AG09309 (cell line): ENCODE measurements at places on chromosomes 7 and 10.

DNA sequence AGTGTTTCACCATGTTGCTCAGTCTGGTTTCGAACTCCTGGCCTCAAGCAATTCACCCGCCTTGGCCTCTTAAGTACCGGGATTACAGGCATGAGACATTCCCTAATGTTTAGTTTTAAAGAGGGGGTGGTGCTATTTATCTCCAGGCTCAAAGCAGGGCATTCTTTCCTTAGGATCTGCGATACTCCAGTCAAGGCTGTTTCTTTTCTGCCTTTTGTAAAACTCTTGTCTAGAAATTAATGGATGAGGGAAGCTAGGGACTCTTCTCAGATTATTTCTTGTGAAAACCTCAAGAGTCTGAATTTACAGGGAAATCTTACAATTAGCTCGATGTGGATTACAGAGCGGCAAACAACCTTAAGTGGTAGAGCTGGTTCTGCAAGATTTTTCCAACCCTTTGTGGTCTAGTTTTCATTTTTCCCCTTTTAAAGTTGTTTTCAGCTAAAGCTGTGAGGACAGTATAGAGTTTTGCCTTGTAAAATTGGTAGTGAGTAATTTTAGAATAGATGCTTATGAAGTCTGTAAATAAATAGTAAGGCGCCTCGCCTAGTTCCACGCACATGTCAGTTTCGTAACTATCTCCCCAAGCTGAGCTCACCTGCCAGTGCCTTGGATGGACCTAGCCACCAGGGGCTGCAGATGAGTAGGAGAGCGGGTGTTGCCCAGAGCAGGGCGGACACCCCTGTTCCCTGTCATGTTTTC, 53.1 kb downstream of the CUX1 start:
- no peak for DNase-seq

DNA sequence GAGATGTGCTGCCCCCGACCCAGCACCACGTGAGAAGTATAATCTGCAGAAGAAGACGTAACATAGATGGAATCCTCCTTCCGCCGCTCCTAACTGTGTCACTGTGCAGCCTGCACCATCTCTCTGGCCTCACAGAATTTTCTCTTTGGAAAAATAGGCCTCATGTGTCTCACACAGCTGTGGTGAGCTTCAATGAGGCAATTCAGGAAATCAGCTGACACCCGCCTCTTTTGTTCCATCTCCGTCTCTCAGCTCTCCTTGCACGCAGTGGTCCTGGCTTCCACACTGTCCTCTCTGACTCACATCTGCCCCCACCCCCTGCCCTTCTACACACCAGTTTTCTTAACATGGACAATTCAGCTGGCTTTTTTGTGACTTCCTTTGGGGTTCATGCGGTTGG, 7.2 kb downstream of the C10orf90 start:
- DNase-seq, result peak; percentile 90

GRCh38 chr10:522350-522749, 167.1 kb downstream of the DIP2C start:
- no peak for DNase-seq

GRCh38 chr7:85322252-85322651, 135.4 kb upstream of the SEMA3D start:
- no peak for DNase-seq

GRCh38 chr7:2040893-2041270, 191.9 kb downstream of the MAD1L1 start:
- DNase-seq, result no peak

GRCh38 chr10:90751107-90751997, 106.5 kb downstream of the HTR7 start:
- DNase-seq, result no peak

GRCh38 chr7:137835486-137836112, 11.2 kb downstream of the DGKI start:
- DNase-seq, result no peak

- DNase-seq, result no peak
These were observed 106.7 kb downstream of the LRMDA start for GRCh38 chr10:75538144-75538543.

DNA sequence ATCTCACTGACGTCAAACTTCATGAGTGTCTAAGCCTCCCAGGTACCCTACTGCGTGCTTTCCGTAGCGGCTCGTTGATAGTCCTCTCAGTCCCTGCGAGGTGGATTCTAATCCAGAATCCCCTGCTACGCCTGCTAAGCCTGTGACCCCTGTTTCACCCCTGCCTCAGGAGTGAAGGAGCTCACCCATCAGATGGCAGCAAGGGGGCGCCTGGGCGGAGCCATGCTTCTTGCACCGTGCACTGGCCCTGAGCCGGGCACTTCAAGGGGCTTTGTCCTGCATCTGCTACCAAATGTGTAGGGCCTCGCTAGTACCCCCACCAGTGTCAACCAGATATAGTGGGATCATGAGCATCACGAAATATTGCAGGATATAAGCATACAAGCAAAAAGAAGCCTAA, 918 bp upstream of the STRA8 start:
- no peak for DNase-seq

DNA sequence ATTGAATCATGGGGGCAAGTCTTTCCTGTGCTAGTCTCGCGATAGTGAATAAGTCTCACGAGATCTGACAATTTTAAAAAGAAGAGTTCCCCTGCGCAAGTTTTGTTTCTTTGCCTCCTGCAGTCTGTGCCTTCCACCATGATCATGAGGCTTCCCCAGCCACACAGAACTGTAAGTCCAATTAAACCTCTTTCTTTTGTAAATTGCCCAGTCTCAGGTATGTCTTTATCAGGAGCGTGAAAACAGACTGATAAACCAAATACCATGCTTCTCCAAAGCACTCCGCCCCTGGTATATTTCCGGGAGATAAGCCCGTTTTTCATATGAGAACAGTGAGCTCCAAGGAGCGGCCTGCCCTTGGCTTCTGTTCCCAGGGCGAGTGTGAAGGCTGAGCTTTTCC, 118.9 kb downstream of the EVX1 start:
- DNase-seq, result no peak

DNA sequence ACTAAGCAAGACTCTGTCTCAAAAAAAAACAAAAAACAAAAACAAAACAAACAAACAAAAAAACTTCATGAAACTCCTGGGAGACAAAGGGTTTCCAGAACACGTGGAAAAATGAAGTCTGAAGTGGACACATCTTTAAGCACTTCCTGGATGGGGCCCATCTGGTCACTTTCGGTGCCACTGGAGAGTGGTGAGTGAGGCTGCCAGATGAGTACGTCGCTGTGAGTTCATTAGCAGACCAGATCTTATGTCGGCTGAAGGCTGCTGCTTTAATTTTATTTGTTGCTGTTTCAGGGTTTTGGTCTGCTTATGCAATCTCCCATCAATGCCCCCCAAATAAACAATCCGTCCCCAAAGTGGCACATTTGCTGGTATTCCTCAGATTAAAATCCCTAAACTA, 64.4 kb downstream of the NPTX2 start:
- no peak for DNase-seq

DNA sequence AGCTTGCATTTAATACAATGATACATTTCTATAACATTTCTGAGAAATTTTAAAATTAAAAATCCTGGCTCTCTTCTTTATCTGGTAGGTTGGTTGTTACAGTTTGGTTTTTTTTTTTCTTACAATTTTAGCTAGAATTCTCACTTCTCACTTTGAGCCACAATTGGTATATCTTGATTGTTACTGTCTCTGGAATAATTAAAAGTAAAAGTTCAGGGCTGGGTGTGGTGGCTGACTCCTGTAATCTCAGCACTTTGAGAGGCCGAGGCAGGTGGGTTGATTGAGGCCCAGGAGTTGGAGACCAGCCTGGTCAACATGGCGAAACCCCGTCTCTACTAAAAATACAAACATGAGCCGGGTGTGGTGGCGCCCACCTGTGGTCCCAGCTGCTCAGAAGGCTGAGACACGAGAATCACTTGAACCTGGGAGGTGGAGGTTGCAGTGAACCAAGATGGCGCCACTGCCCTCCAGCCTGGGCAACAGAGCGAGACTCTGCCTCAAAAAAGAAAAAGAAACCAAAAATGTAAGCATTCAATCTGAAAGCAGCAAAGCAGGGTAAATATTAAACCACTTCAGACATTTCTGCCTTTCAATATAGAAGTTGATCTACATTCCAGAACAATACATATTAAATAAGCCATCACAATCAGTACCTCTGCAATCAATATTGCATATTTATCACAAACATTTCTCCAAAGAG, 88.6 kb upstream of the PFKP start:
- no peak for DNase-seq

DNA sequence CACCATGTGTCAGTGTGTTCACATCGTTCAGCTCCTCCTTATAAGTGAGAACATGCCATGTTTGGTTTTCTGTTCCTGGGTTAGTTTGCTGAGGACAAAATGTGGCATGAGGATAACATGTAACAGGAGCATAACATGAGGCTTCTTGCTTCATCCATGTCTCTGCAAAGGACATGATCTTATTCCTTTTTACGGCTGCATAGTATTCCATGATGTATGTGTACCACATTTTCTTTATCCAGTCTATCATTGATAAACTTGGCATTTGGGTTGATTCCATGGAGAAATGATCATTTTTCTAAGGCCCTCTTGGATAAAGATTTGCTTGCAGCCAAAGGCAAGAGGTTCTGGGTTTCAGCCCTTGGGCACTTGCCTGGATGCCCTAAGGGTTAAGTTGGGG, 128.5 kb upstream of the ZEB1 start:
- DNase-seq, result no peak

DNA sequence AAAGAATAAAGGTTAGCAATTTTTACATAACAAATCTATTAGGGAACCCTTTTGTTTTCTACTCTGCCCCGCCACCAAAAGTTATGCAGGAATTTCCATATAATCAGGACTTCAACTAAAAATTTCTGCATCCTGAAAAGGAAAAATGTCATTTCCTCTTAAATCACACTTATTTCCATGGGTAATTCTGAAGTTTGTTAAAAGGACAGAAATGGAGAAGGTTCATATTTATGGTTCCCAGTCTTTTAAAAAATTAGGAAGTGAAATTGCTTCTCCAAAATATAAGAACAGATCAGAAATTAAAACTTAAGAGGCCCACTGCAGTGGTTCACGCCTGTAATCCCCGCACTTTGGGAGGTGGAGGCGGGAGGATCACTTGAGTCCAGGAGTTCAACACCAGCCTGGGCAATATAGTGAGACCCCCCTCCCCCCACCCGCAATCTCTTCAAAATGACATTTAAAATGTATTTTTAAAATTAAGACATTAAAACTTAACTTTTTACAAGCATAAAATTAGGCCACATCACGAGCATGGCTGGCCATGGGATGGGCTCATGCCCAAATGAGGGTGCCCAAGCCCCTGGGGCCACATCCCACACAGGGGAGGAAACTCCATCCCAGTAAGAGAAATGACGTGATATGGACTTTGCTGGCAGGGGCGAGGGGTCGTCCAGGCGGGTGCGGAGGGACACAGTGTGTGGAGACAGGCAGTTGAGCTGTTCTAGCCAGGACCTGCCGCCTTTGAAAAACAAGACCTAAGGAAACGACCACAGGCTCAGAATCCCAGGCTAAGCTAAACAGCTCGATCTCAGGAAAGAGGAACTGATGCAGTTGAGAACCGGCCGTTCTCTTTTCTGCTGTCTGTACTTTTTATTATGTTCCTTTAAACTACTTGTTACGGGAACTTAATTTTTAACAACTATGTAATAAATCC, 51.3 kb upstream of the NFE2L3 start:
- DNase-seq, result no peak

- DNase-seq, result no peak
These were observed 222.3 kb upstream of the ZWINT start for GRCh38 chr10:56583316-56583715.

DNA sequence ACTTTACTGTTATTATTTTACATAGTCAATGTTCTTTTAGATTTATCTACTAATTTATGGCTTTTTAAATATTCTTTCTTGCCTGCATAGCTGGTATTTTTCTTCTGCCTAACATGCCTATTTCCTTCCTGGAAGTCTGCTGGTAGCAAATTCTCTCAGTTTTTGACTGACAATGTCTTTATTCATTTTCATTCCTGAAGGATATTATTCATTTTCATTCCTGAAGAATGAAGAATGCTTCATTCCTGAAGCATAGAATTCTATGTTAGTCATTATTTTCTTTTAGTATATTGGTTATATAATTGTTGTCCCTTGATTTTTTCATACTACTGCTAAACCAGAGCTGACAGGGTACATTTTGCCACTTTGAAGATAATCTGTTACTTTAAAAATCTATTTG, 41.8 kb downstream of the TMEM168 start:
- DNase-seq, result no peak

GRCh38 chr10:96529634-96530279, 16.0 kb upstream of the TLL2 start:
- DNase-seq, result no peak

GRCh38 chr7:112930787-112931186, 140.6 kb upstream of the TMEM168 start:
- DNase-seq, result peak; percentile 79

GRCh38 chr7:98913026-98913425, 34.7 kb downstream of the TRRAP start:
- no peak for DNase-seq

DNA sequence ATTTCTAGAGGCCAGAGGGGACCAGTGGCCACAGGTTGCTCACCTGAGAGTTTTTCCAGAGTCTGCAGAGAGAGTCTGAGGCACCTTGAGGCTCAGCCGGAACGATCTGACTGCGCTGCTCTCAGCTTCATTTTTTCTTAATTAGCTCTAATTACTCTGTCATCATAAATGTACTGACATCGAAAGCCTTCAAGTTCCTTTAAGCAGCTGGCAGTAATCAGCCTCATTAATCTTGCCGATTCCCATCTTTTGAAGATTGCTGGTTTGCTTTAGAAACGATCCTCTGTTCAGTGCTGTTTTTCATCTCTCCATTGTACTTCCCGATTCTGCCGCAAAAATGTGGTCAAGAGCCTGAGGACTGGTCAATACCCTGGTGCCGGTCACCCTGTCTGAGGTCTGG, 454.7 kb downstream of the TYW1 start:
- DNase-seq, result no peak

- DNase-seq, result no peak
These were observed 49.0 kb downstream of the COL17A1 start for GRCh38 chr10:104036518-104037260.

DNA sequence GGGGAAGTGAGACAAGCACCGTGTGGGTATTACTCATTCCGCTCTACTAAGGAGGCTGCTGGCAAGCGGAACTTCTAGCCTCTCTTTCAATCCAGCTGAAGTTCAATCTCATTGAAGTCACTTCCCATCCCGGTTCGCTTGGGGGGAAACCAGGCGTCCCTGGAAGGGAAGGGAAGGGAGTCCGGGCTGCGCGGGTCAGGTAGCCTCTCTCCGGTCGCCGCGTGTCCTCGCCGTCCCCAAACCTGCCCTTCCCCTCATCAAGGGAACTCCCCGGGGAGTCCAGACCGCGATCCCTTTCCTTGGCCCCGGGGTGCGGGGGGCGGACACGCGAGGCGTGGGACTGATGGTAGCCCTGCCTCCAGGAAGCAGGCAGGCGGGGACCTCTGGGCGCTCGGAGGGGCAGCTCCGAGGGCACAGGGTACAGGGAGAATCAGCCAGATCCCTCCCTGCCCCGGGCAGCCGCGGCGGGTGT, 598 bp upstream of the ZEB1 start:
- DNase-seq, result no peak

- no peak for DNase-seq
These were observed 278.3 kb downstream of the KCNMA1 start for GRCh38 chr10:77359287-77359691.

DNA sequence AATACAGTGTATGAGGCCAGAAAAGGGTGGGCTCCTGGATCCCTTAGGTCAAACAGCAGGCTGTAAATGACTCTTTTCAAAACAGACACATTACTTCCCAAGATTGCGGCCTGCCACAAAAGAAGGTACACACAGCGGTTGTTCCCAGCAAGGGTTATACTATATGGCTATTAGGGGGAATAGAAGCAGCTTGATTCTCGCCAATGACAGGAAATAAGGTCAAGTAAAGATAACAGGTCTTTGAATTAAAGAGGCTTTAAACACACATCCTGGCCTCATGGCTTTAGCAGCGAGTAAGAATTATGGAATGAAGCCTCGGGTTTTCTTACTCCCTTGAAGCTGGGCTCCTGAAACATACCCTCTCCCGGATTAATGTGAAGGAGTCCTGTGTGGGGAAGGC, 58.3 kb downstream of the CYP26A1 start:
- no peak for DNase-seq
